Osteoblast (primary cell): ENCODE measurements at places on chromosomes 11 and 22. TPM values are rescaled to one million over a fixed set of nuclear protein-coding genes. Genes with fewer than 3 reads are reported as not detected.
A peak's percentile ranks its signal among the peaks of the same experiment; 100 is the strongest.

DNA sequence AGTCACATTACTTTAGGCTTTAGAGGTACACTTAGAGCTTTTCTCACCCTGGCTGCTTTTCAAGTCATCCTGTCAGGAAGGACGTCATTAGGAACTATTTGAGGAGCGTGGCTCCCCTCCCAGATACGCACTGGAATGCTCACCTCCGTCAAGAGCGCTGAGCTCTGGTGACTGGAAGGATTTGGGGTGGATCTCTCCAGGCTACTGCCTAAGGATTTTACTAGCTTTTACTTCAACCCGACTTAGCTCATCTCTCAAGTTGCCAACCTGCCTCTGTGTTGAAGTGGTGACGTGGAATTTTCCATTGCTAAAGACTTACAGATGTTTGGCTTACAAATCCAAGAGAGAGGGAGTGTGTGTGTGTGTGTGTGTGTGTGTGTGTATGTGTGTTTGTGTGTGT, 355.3 kb upstream of the CCDC90B start:
- no peak for DNase-seq

SEPTIN3 gene
- 0.29 and 0.36 TPM in 2 replicates for total RNA-seq

- DNase-seq: no peak
Measured at GRCh38 chr22:36197514-36198146, 4.0 kb downstream of the APOL4 start.

DNA sequence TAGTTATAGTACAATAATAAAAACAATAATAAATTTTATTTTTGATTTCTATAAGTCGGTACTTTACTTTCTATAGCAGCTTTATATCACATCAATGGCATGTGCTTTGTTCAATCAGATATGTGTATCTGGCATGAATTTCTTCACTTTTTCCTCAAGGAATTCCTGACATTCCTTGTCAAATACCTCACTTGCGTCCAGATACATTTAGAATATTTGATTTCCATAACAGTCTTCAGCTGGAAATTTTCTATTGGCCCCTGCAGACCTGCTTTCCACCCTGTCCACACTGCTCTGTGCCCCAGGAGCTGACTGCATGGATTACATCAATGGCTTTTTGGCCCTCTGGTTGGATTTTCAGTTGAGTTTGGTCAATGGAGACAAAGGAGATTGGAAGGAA, 93.2 kb downstream of the FAR1 start:
- DNase-seq: no peak

DNA sequence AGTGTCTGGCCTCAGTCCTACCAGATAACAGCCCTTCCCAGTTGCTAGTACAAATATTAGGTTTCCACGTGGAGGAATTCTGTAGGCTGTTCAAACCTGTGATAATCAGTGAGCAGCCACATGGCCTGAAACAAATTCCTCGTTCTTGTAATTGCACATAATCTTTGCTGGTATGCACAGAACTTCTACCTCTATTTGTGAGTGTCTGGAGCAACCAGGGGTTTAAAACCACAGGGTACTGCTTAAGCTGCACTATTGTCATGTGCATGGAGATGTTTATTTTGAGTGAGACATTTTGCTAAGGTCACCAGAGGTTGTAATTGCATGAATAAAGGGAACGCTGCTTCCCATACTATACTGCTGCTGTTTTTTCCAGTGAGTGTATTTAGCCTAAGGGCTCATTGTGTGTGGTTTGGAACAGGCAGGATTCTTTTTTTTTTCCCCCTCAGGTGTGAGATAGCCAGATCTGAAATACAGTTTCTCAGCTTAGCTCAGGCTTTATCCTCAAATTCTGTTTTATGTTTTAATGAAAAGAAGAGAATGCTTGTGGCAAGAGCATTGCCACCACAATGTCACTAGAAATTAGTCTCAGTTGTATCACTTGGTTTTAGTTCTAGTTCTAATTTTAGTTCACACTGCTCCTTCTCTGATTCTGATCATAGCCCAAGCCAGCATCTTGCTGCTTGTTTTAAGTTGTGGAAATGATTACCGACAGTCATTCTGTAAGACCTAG, 60.5 kb downstream of the CYB5R2 start:
- no peak for DNase-seq

- DNase-seq: no peak
Measured at GRCh38 chr22:47356511-47357011, 594.1 kb downstream of the TBC1D22A start.

DNA sequence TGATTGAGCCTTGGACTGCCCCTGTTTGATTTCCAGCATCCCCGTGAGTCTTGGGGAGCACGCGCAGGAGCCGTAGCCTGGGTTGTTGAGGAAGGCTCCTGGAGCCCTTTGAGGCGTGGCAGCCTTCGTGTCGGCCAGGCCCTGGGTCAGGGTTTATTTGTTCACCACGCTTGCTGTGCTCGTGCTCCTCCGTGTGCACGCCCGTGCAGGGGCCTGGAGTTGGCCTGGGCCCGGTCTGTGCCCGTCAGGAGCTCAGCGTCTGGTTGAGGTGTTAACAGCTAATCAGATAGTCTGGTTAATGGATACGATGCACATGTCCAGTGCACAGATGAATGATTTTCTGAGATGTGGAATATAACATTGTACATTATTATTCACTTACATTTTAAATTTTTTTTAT, 8.0 kb downstream of the IGHMBP2 start:
- no peak for DNase-seq

SLC16A8 gene
- total RNA-seq: not detected in 2 replicates

CDC42EP2 gene
- total RNA-seq: 15.0 and 15.6 TPM in 2 replicates

DNA sequence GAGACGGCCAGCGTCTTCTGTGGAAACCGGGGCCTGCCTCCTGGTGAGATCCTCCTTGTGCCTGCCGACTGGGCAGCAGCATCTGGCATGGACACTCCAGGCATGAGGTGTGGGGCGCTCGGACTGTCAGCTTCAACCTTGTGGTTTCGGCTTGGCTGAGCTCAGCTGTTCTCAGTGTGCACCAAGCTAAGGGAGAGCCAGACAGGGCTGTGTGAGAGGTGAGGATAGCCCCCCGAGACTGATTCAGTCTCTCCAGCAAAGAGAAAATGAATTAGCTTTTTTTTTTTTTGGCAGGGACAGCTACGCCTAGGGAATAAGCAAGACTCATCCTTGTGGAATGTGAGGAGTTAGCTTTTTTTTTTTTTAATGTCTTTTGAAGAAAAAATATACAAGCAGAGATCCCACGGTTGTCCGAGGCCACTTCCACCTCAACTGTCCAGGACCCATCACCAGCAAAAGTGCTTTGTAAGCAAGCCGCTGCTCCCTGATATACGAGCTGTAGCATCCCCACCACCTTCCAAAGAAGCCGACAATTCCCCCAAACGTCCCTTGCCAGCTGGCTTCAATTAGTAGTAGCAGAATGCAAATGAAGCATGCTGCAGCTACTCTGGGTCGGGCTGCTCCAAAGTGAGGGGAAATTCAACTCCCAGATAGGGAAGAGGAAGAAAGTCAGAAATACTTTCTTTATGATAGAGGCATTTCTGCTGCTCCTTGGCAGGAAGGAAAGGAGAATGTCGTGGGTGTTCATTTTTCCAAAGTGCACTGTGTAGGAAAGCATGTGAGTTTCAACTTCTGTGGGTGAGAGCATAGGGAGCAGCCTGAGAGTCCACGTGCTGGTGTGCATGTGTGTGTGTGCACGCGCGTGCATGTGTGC, 9.7 kb upstream of the THY1 start:
- DNase-seq: peak; percentile 92

GRCh38 chr11:104968355-104968855, at the start of gene CASP4:
TSS of gene CASP4 (minus strand) at chr11:104968574. CDS start at chr11:104968525, 49 bp downstream.
- no peak for DNase-seq

DNA sequence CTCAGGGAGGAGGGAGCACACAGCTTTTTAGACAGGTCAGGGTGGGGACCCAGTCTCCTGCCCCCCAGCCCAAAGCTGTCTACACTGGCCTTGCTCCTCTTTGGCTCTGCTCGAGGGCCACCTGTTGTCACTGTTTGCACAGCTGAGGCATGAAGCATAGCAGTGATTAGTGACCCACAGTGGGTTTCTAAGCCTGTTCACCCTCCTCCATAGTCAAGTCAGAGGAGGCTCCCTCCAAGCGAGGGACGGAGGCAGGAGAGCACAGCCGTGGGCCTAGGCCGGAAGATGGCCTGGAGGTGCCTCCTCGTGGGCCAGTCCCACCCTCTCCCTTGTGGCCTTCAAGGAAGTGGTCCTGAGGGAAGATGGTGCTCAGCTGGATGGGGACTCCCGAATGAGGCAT, 241.1 kb downstream of the GRIK4 start:
- no peak for DNase-seq

DNA sequence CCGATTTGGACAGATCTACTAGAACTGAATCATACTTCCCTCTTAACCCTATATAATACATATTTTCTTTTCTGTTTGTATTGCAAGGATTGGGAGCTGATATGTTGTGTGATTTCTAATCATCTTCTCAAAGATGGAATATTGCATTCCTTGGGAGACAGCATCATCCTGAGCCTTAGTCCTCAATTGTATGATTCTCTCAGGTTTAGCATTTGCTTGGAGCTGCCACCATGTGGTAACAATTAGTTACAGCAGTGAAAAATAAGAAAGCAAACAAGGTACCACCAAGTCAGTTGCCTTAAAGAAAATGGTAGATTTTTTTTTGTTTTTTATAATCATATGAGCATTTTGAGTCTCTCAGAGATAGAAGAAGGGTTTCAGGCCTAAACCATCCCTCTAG, 11.9 kb downstream of the SNX19 start:
- DNase-seq: peak; percentile 54

PGM2L1 gene
- 6.5 and 7.2 TPM in 2 replicates for total RNA-seq

CATSPER1 gene
- total RNA-seq: not detected in 2 replicates

PSMC3 gene
- total RNA-seq: 121 and 124 TPM in 2 replicates

VSIG10L2 gene
- not detected in 2 replicates for total RNA-seq

DNA sequence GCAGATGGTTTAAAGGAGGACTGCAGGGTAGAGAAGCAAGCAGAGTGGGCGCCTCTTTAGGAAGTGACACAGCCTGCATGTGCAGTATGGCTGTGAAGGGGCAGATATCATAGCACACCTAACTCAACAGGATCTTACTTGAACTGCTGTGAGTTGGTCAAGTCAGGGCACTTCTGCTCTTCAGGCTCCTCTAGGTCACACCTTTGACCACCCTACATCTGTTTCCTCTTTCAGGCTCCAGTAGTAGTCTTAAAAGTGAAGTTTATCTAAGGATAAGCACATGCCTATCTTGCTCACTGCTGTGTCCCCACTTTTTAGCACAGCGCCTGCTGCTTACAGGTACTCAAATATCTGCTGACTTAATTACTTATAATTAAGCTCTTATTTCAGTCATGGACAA, 6.5 kb downstream of the MRPL16 start:
- DNase-seq: no peak

DNA sequence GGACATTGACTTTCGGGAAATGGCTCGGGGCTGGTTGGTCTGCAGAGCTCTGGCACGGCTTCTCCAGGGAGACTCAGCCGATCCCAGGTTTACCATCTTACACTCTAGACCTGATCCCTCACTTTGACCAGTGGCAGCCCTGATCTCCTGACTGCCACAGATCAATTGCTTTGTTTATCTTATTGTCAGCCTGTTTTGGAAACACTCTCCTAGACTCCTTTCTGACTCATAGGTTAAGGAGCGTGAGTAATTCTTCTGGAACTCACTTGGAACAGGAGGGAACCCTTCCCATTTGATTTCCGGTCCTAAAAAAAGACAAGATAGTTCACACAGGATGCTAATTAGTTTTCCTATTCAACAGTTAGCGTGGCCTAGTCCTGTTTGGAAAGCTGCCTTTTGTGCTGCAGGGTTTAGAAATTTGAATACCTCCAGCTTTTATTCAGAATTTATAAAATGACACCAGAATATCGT, 16.0 kb upstream of the BMAL1 start:
- peak; percentile 68 for DNase-seq

DNA sequence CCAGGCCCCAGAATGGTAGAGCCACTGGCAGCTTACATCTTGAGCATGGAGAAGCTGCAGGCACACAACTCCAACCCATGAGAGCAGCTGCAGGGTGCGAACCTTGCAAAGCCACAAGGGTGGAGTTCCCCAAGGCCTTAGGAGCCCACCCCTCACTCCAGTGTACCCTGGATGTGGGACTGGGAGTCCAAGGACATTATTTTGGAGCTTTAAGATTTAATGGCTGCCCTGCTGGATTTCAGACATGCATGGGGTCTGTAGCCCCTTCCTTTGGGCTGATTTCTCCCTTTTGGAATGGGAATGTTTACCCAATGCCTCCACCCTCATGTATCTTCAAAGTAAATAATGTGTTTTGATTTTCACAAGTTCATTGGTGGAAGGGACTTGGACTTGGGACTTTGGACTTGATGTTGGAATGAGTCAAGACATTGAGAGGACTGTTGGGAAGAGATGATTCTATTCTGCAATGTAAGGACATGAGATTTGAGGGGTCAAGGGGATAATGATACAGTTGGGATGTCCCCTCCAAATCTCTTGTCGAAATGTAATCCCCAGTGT, 1.1 kb upstream of the KRTAP5-7 start:
- no peak for DNase-seq

- no peak for DNase-seq
Measured at GRCh38 chr11:99176430-99176829, 155.7 kb downstream of the CNTN5 start.

DNA sequence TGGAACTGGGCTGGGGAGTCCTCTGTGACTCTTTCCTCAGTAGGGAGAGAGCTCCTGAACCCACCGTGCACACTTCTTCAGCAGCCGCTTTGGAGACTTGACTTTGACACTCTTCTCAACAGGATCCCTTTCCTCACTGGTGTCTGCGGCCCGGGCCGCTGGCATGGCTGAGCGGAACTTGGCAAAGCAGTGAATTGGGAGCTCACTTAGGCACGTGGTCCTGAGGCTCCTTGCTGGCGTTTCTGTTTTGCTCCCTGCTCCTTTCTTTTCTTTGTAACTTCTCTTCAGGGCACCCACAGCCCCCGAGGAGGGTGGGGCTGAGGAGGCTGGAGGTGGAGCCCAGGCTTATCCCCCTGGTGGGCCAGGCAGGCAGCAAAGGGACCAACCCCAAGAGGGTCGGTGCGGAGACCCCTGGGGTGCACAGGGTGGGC, 8.4 kb upstream of the KCNQ1OT1 start:
- peak; percentile 94 for DNase-seq

UBQLN3 gene
- total RNA-seq: under 0.01 TPM in 1 of 2 replicates, not detected in the other

TALDO1 gene
- 204 TPM in 2 replicates for total RNA-seq

- DNase-seq: peak; percentile 77
Measured at GRCh38 chr22:17612057-17612456, 16.5 kb downstream of the ATP6V1E1 start.

DNA sequence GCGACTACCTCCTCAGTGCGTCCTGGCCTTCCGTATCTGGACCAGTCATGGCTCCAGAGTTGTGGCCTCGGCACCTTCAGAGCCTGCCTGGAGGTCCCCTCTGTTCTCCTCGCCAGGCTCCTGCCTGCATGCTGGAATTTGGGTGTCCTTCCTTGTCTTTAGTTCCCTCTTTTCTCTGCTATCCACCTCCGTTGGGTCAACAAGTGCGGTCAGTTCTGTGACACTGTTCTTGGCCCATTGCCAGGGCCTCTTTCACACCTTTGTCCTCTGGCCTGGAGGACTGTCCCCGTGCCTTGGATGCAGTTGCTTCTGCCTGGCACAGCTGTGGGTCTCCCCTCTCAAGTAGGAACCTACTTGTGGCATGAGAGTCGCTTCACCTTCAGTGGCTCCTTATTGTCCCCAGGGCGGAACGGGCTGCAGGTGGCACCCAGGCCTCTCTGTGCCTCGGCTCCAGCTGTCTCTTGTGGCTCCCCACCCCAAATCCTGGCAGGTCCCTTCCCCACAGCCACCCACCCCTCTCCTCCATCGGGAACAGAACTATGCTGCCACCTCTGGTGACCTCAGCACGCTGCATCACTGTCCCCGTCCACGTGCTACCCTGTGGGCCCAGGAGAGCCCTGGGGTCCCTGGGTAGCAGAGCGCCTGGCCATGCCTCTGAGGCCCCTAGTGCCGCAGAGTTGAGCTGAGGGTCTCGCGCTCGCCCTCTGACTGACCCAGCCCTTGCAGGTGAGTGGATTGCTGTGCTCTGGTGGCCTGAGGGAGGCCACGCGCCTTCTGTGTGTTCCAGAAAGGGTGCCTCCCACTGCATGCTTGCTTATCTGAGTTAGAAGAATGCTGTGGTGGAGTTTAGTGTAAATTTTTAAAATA, 4.7 kb downstream of the DGCR8 start:
- DNase-seq: peak; percentile 82
